Mesothelial cell of epicardium (in vitro differentiated cells): ENCODE measurements at places on chromosomes 6 and 20. TPM values are rescaled to one million over a fixed set of nuclear protein-coding genes. Genes with fewer than 3 reads are reported as not detected.

- H3K27me3 ChIP-seq, result no peaks in the 10 kb centered on the region
- H3K27ac ChIP-seq, result no peak overlapping the region
- H3K36me3 ChIP-seq, result peaks cover 38% of the 10 kb centered on the region
- peaks cover 7% of the 10 kb centered on the region for H3K4me1 ChIP-seq
- no peak for DNase-seq
Observed at GRCh38 chr20:62135573-62136266, 7.5 kb downstream of the PSMA7 start.

- no peak for DNase-seq
- no peak overlapping the region for H3K4me3 ChIP-seq
- H3K27ac ChIP-seq, result no peak overlapping the region
- H3K4me1 ChIP-seq, result no peaks in the 10 kb centered on the region
- peaks cover 32% of the 10 kb centered on the region for H3K27me3 ChIP-seq
Observed at GRCh38 chr20:38270869-38271605, 10.5 kb upstream of the KIAA1755 start.

DNA sequence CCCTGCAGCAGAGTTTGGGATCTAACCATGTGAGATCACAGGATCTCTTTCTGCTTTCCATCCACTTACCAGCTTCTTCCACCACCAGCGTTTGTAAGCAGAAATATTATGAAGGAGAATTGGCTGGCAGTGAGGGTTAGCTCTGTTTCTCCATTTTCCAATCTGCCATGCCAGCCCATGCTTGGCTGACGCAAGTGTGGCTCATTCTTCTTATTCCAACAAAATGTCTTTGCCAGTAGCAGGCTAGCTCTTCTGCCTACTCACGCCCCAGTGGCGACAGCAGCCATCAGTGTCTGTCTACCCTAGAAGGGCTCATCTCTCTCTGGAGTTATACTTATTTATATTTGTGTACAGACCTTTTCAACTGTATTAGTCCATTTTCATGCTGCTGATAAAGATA is 286.2 kb downstream of the FARS2 start:
- no peak overlapping the region for H3K4me3 ChIP-seq
- H3K4me1 ChIP-seq, result no peaks in the 10 kb centered on the region
- no peak overlapping the region for H3K27ac ChIP-seq
- no peak for DNase-seq
- peaks cover 34% of the 10 kb centered on the region for H3K36me3 ChIP-seq
- no peaks in the 10 kb centered on the region for H3K27me3 ChIP-seq

DNA sequence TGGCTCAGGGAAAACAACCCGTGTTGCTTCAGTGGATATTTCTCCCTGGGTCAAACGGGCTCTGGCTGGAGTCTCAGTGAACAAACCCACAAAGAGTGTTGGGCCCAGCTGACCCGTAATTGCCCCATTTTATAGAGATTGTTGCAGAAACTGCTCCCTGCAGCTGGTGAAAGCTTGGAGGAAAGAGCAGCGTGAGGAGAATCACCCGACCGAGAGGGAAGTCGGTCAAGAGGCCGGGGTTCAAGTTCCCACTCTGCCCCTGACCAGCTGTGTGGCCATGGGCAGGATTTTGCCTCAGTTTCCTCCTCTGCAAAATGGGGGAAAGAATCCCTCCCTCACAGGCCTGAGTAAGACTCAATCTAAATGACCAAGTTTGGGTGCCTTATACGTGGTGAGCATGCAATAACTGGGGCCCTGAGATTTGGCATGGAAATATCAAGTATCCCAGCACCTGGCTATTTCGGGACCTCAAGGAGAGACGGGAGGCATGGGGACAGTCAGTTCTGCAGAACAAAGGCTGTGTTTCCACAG is 1.7 kb upstream of the TGM2 start:
- no peak overlapping the region for H3K4me3 ChIP-seq
- no peak for DNase-seq
- peak overlapping the region; percentile 91 for H3K27ac ChIP-seq
- H3K36me3 ChIP-seq, result no peaks in the 10 kb centered on the region
- H3K4me1 ChIP-seq, result peaks cover 39% of the 10 kb centered on the region

DNA sequence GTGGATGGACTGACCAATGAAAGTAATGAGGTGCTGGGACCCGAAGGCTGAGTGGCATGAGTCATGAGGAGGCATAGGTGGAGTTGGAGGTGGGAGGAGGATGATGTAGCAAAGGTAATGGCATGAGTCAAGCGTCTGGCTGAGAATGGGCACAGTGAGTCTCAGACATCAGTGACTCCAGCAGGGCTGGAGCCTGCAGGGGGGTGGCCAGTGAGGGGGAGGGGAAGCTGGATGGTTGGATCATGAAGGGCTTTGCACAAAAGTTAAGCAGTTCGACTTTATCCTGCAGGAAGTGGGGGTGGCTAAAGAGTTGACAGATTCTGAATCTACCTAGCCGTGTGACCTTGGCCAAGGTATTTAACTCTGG is 99.0 kb upstream of the IYD start:
- H3K36me3 ChIP-seq, result no peaks in the 10 kb centered on the region
- no peak for DNase-seq
- H3K27ac ChIP-seq, result no peak overlapping the region
- H3K27me3 ChIP-seq, result no peaks in the 10 kb centered on the region

ASF1A gene
- total RNA-seq, result 22.9 to 28.7 TPM (median 26.4 TPM) in 3 replicates

- peaks cover 17% of the 10 kb centered on the region for H3K27me3 ChIP-seq
- H3K4me1 ChIP-seq, result peaks cover 4% of the 10 kb centered on the region
- H3K27ac ChIP-seq, result peak overlapping the region; percentile 32
- H3K4me3 ChIP-seq, result peak overlapping the region; percentile 76
- DNase-seq, result no peak
Observed at GRCh38 chr6:28673787-28674671, 148.3 kb downstream of the GPX5 start.

- no peak overlapping the region for H3K4me3 ChIP-seq
- DNase-seq, result no peak
- no peaks in the 10 kb centered on the region for H3K36me3 ChIP-seq
- peaks cover 21% of the 10 kb centered on the region for H3K4me1 ChIP-seq
- H3K27ac ChIP-seq, result no peak overlapping the region
Observed at GRCh38 chr6:38355519-38355918, 284.2 kb downstream of the BTBD9 start.

DNA sequence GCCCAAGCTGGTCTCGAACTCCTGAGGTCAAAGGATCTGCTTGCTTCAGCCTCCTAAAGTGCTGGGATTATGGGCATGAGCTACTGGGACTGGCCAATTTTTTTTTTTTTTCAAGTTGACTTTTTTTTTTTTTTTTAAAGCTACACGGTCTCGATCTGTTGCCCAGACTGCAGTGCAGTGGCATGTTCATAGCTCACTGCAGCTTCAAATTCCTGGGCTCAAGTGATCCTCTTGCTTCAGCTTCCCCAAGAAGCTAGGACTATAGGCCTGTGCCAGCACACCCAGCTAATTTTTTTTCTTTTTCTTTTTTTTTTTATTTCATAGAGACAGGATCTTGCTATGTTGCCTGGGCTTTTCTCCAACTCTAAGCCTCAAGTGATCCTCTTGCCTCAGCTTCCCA is 59.5 kb downstream of the NCOA3 start:
- peaks cover 53% of the 10 kb centered on the region for H3K4me1 ChIP-seq
- no peak for DNase-seq
- H3K4me3 ChIP-seq, result no peak overlapping the region

GRCh38 chr20:32474967-32475811 is 109.9 kb downstream of the NOL4L start:
- DNase-seq, result peak; percentile 90
- peak overlapping the region; percentile 99 for H3K27ac ChIP-seq
- H3K4me1 ChIP-seq, result peaks cover 74% of the 10 kb centered on the region

DNA sequence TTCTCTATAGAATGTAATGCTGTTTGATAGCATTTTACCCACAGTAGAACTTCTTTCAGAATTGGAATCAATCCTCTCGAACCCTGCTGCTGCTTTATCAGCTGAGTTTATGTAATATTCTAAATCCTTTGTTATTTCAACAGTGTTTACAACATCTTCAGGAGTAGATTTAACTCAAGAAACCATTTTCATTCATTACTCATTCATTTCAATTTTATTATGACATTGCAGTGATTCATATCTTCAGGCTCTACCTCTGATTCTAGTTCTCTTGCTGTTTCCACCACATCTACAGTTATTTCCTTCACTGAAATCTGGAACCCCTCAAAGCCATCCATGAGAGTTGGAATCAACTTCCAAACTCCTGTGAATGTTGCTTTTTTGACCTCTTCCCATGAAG is 93.7 kb downstream of the ZFAND3 start:
- H3K36me3 ChIP-seq, result peaks cover 23% of the 10 kb centered on the region
- no peak overlapping the region for H3K27ac ChIP-seq
- no peak for DNase-seq
- peaks cover 23% of the 10 kb centered on the region for H3K4me1 ChIP-seq

DNA sequence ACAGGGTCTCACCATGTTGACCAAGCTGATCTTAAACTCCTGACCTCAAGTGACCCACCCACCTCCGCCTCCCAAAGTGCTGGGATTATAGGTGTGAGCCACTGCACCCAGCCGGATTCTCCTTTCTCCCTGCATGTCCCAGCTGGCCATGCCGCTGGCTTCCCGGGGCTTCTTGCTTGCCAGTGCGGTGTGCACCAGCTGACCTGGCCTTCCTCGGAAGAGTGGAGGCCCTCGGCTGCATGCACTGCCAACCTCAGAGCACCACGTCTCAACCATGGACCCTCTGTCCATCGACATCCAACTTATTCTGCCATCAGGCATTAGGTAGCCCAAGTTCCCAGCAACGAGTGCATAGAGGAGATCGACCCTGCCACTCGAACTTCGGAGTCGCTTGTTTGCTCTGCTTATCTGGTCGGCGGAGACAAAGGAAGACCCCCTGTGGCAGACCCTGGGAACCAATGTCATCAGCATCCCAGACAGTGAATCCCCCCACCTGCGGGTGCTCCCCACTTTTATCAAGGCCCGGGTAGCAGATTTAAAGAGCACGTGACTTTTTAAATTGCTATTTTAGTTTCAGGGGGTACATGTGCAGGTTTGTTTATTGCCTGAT is 307.8 kb downstream of the CDH4 start:
- peaks cover 30% of the 10 kb centered on the region for H3K27me3 ChIP-seq
- no peaks in the 10 kb centered on the region for H3K36me3 ChIP-seq
- no peaks in the 10 kb centered on the region for H3K4me1 ChIP-seq
- DNase-seq, result no peak

- peaks cover 15% of the 10 kb centered on the region for H3K4me1 ChIP-seq
- no peak overlapping the region for H3K27ac ChIP-seq
- peaks cover 8% of the 10 kb centered on the region for H3K27me3 ChIP-seq
- H3K4me3 ChIP-seq, result no peak overlapping the region
- no peaks in the 10 kb centered on the region for H3K36me3 ChIP-seq
Observed at GRCh38 chr20:55515832-55516231, 489.5 kb downstream of the CBLN4 start.

GRCh38 chr6:164010441-164011103 is 596.1 kb downstream of the QKI start:
- H3K4me1 ChIP-seq, result peaks cover 10% of the 10 kb centered on the region
- no peaks in the 10 kb centered on the region for H3K27me3 ChIP-seq
- no peak overlapping the region for H3K27ac ChIP-seq
- no peaks in the 10 kb centered on the region for H3K36me3 ChIP-seq
- DNase-seq, result no peak

- H3K4me1 ChIP-seq, result peaks cover 27% of the 10 kb centered on the region
- no peak for DNase-seq
Observed at GRCh38 chr6:165599121-165599520, 63.9 kb downstream of the PDE10A start.

KCNK5 gene
- total RNA-seq, result 2.5 to 2.9 TPM (median 2.7 TPM) in 3 replicates

ECT2L gene
- 0.14 to 0.40 TPM (median 0.40 TPM) in 3 replicates for total RNA-seq

DNA sequence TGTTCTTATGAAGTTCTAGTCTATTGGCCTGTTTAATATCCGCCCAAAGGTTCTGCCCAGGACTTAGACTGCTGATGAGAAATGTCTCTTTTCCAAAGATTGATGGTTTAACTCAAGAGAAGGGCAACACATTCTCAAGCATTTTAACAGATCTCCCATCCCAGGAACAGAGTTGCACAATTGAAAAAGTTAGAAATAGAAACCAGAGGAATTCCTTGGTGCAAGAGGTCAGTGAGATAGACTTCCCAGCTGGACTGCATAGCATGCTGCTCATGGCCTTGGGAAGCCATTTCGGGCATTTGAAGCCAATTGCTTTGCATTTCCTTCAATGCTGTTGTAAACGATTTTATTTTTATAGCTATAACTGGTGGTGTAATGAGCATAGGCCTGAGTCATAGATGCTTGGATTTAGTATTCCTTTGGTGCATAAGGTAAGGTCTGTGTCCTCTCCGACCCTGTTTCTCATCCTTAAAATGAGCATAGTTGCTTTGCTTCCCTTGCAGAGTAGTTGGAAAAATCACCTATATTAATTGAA is 292.2 kb upstream of the JAG1 start:
- no peaks in the 10 kb centered on the region for H3K27me3 ChIP-seq
- no peak for DNase-seq
- H3K36me3 ChIP-seq, result no peaks in the 10 kb centered on the region
- H3K4me1 ChIP-seq, result no peaks in the 10 kb centered on the region

DNA sequence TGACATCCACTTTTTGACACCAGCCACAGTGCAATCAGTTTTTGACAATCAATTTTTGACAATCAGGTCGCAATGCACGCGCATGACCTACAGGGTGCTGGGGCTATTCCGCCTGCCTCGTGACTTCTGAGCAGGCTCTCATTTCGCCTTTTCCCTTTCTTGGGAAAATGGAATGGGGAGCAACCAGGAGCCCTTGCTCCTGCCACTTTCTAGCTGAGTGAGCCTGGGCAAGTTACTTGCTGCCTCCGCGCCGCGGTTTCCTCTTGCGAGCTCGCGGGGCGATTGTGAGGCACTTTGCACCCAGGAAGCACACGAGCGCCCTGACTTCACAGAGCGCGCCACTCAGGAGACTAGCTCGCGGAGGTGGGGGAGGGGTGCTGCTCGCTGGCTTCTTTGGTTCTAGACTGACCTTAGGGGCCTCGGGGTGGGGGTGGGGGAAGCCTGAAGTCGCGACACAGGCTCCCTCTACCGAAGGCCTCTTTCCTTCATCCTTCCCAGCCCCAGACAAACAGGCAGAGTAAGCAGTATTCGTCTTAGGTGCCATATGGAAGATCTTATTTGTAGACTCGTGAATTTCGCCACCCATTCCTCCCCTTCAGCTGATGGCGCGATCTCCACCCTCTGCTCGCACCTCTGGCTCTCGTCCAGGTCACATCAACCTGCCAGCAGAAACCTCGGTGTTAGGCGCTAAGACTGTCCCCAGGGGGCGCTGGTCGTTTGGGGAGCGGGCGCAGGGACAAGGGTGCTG is 4.6 kb downstream of the TP53TG5 start:
- peak overlapping the region; percentile 68 for H3K27ac ChIP-seq
- H3K4me3 ChIP-seq, result peak overlapping the region; percentile 83

- H3K4me3 ChIP-seq, result no peak overlapping the region
- H3K27ac ChIP-seq, result no peak overlapping the region
- H3K4me1 ChIP-seq, result no peaks in the 10 kb centered on the region
- DNase-seq, result no peak
- no peaks in the 10 kb centered on the region for H3K27me3 ChIP-seq
Observed at GRCh38 chr6:99296261-99296660, 53.2 kb downstream of the FAXC start.

- H3K36me3 ChIP-seq, result no peaks in the 10 kb centered on the region
- H3K4me3 ChIP-seq, result no peak overlapping the region
- H3K27me3 ChIP-seq, result no peaks in the 10 kb centered on the region
- no peaks in the 10 kb centered on the region for H3K4me1 ChIP-seq
- H3K27ac ChIP-seq, result no peak overlapping the region
Observed at GRCh38 chr6:65760285-65760684, 53.3 kb upstream of the EYS start.

SLC16A10 gene
- total RNA-seq, result 15.0 to 18.0 TPM (median 15.1 TPM) in 3 replicates

LGSN gene
- 0.14 TPM in 1 of 3 replicates, not detected in the others for total RNA-seq

ALDH5A1 gene
- total RNA-seq, result 19.6 to 22.6 TPM (median 22.5 TPM) in 3 replicates

- no peaks in the 10 kb centered on the region for H3K27me3 ChIP-seq
- no peak overlapping the region for H3K4me3 ChIP-seq
- H3K4me1 ChIP-seq, result peaks cover 30% of the 10 kb centered on the region
- no peaks in the 10 kb centered on the region for H3K36me3 ChIP-seq
Observed at GRCh38 chr20:15634102-15634501, 939.1 kb downstream of the KIF16B start.

SLC35B2 gene
- 33.4 to 38.2 TPM (median 37.1 TPM) in 3 replicates for total RNA-seq

- no peak overlapping the region for H3K4me3 ChIP-seq
- H3K27me3 ChIP-seq, result no peaks in the 10 kb centered on the region
- no peak for DNase-seq
- peaks cover 14% of the 10 kb centered on the region for H3K36me3 ChIP-seq
Observed at GRCh38 chr6:3741477-3741871, 10.0 kb downstream of the PXDC1 start.
